ENCODE measurements at places on chromosomes 4 and X.
A peak's percentile ranks its signal among the peaks of the same experiment; 100 is the strongest.

GRCh38 chr4:22014222-22014741, 65.7 kb upstream of the KCNIP4 start:
- no peak for DNase-seq

DNA sequence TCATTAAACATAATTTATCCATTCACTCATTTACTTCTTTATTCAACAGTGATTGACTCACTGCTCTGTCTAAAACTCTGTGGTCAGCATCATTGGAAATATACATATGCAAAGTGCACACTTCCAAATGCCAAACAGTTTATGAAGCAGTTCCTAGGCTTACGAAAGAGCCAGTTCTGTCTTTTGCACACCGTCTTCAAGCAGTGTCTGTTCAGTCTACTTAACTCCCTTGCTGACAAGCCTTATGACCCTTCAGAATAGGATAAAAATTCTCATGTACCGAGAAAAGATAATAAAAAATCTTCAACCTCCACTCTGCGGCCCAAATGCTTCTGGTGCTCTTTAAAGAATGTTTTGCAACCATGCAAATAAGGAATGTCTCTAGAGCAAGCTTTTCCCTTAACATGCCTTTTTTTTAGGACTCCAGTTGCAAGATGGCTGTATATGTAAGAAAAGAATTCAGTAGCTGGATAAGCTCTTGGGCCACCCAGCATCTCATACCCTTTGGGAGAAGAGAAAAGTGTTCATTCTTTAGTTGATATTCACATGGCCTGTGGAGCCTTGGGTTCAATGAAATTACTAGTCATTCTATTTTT, 1037.0 kb upstream of the SLIT2 start:
- DNase-seq: no peak

GRCh38 chrX:40778861-40779575, 43.7 kb upstream of the MED14 start:
- DNase-seq: no peak

- DNase-seq: peak; percentile 65
Measured at GRCh38 chr4:55866973-55867574, 13.6 kb downstream of the EXOC1 start.

- DNase-seq: no peak
Measured at GRCh38 chrX:44343412-44344141, at the start of gene EFHC2. Gene EFHC2 (minus strand): TSS chrX:44343672. CDS start chrX:44343588, 84 bp downstream.

- DNase-seq: no peak
Measured at GRCh38 chr4:69831646-69832325, 28.2 kb downstream of the SULT1E1 start.

Data from hematopoietic multipotent progenitor cell treated with erythropoietin and hydrocortisone succinate and interleukin-3 and kit ligand, for 17 days (in vitro differentiated cells).